ENCODE measurements at places on chromosomes 1 and 21.
A peak's percentile ranks its signal among the peaks of the same experiment; 100 is the strongest.

DNA sequence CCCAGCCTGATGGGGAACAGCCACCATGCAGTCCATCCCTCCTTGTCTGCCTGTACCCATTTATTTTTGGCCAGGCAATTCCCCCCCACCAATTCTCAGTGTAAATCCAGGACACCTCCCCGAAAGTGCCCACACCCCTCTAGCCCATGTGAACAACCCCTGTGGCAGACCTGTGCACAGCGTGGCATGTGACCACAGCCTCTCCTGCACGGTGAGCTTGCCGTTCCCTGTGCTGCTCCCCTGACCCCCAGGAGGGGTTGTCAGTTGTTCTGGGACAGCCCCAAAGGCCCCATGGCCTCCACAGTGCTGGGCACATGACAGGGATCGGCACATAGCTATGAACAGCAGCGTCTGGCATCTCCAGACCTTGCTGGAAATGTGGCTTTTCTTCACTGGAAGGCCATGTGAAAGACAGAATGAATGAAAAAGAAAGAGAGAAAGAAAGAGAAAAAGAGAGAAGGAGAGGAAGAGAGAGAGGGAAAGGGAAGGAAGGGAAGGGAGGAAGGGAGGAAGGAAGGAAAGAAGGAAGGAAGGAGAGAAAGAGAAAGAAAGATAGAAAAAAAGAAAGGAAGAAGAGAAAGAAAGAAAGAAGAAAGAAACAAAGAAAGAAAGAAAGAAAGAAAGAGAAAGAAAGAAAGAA lies 3.9 kb downstream of the CAPN9 start:
- DNase-seq: no peak

DNA sequence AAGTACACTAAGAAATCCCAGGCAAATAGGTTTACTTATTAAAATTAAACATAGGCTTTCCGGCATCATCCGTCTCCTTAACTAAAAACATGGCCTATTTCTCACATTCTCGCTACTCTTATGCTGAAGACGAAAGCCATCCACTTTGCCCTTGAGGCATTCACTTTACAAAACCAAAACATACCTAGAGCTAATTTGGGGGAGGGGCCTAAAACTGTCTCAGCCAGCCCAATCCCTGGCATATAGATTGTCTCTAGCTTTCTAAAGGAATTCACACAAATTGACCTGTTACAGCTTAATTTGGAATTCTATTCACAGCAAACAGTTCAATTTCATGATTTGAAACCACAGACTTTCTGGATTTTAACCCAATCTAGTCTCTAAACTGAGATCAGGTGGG lies 34.8 kb downstream of the SLC35D1 start:
- DNase-seq: no peak

DNA sequence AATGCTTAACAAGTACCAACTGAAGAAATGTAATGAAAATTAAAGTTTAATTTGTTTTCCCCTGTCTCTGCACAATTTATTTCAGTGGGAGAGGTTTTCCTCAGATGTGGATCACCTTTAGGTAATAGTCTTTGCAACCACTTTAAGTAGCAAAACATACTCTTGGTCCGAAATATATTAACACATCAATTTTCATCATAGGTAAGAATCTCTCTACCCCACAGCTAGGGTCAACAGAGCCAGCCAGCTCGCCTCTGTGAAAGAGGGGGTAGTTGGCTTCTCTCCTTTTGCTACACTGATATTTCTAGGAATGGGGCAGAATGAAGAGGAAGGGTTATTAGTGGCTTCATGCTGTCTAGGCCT lies 24.8 kb upstream of the MCL1 start:
- no peak for DNase-seq

GRCh38 chr1:213327017-213327667 lies 276.1 kb downstream of the RPS6KC1 start:
- DNase-seq: peak; percentile 23

DNA sequence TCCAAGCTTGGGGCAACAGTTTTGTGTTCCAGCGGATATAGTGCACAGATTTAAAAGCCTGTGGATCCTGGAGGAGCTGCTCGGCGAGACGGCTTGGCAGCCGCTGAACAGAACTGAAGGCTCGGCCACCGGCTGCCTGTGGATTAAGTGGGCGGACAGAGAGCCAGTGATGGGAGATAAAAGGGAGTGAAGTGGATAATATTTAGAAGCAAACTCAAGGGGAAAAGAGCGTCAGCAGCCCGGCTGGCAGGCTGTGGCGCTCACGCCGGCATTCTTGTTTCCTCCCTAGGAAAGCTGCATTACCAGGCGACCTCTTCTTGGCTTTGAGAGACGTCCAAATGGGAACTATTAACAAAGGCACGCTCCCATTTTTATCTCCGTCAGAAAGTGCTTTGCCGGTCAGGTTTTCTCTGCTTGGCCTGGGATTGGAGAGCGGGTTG lies 10.4 kb downstream of the TRABD2B start:
- DNase-seq: no peak

DNA sequence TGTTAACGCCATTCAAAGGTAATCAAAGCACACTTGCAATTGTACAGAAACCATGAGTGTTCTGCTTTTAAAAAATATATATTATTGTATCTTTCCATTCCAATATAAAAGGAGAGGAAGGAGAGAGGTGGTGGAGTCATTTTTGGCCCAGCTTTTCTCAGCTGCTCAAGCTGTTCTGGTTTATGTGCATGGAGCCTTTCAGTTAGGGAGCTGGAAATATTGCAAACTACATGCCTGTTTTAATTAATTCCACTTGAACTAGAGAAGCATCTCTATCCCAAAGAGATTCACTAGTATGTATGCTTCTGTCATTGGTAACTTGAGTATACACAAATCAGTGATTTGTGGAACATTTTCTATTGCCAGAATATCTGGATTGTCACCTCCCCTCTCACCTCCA lies 28.5 kb upstream of the C1orf105 start:
- DNase-seq: no peak

DNA sequence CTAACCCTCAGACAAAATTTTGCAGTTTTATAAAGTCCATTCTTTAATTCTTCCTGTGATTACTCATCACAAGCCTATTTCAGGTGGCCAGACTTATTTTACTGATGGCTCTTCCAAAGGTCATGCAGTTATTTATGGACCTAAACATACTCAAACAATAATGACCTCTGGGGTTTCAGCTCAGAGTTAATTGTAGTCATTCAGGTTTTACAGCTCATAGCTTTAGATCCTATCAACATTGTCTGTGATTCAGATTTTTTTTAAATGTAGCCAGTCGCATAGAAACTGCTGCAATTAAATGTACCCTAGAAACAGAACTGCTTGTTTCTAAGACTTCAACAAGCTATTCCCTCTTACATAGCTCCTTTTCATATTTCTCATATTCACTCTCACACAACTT lies 270.8 kb downstream of the COL11A1 start:
- no peak for DNase-seq

DNA sequence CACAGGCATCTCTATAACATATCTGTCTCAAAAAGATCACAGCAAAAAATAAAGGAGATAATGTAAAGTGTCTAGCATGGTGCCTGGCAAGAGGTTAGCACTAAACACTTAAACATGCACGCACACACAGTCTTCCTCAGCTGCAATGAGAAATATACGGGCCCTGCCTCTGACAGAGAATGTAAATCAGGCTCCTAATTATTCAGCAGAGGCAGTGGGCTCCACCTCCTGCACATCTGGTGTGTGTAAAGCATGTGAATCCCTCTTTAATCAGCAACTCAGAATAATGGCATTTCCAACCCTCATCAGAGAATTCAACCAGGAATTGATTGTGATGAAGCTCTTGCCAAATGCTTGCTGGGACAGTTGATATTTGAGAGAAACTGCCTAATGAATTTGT lies 85.6 kb upstream of the KCNA3 start:
- DNase-seq: no peak

- DNase-seq: no peak
Observed at GRCh38 chr1:41396084-41396483, 34.9 kb downstream of the FOXO6 start.

DNA sequence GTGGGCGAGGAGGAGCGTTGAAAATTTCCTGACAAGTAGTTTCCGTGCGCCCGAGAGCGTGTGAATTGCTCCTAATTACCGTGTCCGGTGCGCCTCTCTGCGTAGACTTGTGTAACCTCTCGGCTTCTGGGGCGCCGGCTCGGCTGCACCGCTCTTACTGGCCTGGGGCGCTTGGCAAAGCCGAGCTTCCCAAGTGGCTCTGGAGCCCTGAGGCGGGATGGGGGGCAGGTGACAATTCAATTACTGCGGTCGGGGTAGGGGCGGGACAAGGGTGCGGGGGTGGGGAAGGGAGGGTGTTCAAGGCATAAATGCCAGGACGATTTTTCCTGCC lies 392 bp upstream of the DMRTA2 start:
- DNase-seq: no peak

DNA sequence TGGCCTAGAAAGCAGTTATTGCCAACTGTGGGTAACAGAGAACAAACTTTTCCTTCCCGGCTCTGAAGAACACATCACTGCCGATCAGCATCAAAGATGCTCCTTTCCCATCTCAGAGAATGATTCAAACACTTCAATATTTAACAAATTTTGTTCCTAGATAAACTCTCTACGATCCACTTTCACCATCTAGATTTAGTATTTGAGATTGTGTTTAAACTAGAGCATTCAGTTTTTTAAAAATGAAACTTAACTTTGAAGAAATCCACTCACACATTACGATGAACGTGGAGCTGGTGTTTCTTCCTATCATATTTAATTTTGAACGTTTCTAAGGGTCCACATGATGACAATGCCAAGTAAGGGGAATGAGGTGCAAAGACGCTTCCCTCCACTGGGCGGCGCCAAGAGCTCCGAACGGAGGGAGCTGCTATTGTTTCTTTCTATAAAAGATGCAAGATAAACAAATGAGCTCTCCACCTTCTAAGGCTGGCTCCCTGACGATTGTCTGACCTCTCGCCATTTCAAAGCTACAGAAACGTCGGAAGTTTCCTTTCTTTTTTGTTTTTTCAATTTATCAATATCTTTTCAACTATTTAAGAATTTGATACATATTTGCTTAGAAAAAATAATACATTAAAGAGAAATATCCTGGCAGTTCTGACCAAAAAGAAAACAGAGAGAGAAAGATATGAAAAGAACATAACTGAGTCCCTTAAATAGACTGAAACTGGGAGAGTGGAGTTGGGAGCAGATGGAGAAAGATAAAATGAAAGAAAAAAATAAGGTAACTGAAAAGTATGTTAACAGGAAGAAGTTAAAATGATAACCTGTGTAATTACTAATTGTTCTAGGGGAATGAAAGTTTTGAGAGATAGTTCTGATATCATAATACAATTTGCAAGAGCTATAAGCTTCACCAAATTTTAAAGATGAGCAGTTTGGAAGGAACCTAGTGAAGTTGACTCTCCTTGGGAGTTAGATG lies 4.4 kb upstream of the BARHL2 start:
- no peak for DNase-seq

- no peak for DNase-seq
Observed at GRCh38 chr1:17375651-17376050, 3.7 kb downstream of the PADI6 start.

DNA sequence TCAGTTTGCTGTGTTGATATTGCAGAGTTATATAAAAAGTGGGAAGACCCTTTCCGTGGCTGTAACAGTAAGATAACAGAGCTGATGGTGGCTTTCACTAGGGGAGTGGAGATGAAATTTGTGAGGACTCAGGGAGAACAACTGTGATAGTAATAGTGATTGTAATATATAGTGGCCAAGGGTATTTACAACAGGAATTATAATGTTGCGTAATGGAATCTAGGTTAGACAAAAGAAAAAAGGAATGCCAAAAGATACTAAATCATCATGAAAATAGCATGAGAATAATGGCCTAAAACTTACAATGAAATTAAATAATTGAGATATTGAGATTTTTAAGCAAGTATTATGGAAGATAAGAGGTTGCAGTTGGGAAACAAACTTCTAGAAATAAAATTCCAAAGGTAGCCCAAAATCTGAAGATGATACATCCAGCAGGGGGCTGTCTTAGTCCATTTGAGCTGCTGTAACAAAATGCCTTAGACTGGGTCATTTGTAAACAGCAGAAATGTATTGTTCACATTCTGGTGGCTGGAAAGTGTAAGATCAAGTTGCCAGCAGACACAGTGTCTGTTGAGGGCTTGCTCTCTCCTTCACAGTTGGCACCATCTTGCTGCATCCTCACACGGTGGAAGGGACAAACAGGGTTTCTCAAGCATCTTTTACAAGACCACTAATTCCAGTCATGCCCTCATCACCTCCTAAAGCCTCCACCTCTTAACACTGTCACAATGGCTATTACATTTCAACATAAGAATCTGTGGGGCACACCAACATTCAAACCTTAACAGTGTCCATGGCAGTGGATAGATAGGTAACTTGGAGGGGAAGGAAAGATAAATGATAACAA lies 711.2 kb downstream of the MRPL39 start:
- DNase-seq: no peak

DNA sequence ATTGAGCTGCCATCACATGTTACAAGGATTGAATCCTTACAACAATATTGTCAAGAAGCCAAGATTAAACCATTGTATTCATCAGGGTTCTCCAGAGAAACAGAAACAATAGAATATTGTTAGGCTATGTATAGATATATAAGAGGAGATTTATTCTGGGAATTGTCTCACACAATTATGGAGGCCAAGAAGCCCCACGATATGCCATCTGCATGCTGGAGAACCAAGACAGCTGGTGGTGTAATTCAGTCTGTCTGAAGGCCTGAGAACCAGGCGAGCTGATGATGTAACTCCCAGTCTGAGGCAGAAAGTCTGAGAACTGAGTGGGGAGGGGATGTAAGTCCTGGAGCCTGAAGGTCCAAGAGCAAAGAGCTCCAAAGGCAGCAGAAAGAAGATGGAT lies 14.5 kb upstream of the TTF2 start:
- DNase-seq: no peak

DNA sequence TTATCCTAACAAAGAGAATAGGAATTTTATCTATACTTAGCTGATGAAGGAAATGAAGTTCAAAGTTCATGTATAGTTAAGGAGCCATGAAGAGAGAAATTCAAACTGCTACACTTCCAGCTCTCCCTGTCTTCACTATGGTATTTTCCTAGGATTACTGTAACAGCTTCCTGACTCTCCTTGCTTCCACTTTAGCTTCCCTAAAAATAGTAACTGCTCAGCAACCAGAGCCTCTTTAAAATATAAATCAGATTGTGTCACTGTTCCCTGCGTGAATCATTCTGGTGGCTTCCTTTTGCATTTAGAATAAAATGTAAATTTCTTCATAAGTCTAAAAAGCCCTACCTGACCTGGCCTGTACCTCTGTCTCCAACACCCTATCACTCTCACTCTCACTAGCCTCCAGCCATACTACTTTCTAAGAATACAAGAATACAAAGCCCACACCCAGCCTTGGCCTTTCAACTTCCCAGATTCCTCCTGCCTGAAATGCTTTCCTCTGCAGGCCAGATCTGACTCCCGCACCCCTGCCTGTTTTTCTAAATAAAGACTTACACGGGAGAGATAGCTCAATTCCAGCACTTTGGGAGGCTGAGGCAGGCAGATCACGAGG lies 30.5 kb downstream of the OR10J1 start:
- no peak for DNase-seq

DNA sequence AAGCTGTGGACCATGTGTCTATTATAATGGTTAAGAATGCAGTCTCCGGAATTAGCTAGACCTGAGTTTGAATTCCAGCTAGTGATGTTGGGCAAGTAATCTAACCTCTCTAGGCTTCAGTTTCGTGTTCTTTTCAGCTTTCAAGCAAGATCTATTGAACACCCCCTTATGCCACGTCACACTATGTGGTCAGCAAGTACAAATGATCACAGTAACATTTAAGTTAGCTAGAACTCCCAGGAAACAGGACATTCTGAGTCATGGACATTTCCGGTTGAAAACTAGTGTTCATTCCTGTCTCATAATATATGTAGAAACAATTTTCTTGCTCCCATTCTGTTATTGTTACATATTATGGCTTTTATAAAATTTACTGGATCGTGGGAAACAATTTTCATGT lies 34.0 kb upstream of the NHLH2 start:
- no peak for DNase-seq

All from bone marrow (tissue), 2 donors.